ENCODE measurements at places on chromosomes 7 and 10.
A peak's percentile ranks its signal among the peaks of the same experiment; 100 is the strongest.

- no peak for DNase-seq
These were observed 167.3 kb upstream of the KLF14 start for GRCh38 chr7:130901209-130901783.

GRCh38 chr10:86058964-86059363, 307.6 kb downstream of the GRID1 start:
- DNase-seq, result no peak

GRCh38 chr7:111108496-111108895, 17.6 kb downstream of the LRRN3 start:
- DNase-seq, result no peak

- DNase-seq, result peak; percentile 29
These were observed 59.1 kb downstream of the ZNF467 start for GRCh38 chr7:149714081-149714909.

DNA sequence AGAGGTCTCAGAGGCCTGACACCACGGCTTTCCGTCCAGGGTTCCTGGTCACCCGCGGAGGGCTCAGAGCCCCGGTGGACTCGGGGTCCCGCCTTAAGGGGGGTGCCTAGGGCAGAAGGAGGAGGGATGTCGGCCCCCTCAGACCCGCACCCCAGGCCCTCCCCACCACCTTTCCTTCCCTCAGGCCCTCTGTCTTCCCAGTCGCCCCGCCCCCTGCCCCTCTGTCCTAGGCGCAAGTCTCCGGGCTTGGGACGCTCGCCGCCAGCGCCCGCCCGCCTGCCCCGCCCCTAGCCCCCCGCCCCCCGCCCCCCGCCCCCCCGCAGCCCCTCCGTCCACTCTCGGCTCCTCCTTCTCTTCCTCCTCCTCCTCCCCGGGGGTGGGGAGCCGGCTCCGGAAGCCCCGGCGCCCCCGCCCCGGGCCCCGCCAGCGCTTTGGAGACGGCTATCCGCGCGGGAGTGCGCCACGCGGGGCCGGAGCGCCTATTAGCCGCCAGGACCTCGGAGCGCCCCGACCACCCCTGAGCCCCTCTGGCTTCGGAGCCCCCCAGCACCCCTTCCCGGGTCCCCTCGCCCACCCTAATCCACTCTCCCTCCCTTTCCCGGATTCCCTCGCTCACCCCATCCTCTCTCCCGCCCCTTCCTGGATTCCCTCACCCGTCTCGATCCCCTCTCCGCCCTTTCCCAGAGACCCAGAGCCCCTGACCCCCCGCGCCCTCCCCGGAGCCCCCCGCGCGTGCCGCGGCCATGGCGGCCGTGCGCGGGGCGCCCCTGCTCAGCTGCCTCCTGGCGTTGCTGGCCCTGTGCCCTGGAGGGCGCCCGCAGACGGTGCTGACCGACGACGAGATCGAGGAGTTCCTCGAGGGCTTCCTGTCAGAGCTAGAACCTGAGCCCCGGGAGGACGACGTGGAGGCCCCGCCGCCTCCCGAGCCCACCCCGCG, at the start of gene AEBP1:
AEBP1 (plus strand) TSS at position 423 of the 937 bp plus-strand sequence; CDS start at position 744, 321 bp downstream.
- DNase-seq, result no peak

- DNase-seq, result no peak
These were observed 58.2 kb downstream of the POU6F2 start for GRCh38 chr7:39035903-39036302.

- no peak for DNase-seq
These were observed 11.8 kb downstream of the NT5C2 start for GRCh38 chr10:103181244-103181643.

DNA sequence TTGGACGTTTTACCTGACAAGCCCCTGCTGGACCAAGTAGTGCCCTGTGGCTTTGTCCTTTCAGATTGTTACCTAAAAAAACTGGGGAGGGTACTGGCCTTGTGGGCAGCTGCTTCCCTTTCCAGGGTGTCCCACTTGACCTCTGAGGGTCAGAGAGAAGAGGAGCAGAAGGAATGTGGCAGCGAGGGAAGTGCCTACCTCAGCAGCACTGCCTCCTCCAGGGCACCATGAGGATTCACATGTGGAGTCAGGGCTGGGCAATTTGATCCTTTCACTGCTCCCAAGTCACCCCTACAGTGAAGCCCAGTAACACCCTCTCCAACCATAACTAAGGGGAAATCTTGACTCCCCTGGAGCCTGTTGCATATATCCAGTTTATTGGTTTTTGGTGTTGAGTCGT, 64.6 kb downstream of the ITGB1 start:
- DNase-seq, result no peak
